GOT3 (cell line): ENCODE measurements at places on chromosomes 3 and 15.

- DNase-seq: no peak
Measured at GRCh38 chr3:9097495-9097894, 134.2 kb upstream of the RAD18 start.

- no peak for DNase-seq
Measured at GRCh38 chr15:51144021-51144532, 49.4 kb upstream of the TNFAIP8L3 start.

DNA sequence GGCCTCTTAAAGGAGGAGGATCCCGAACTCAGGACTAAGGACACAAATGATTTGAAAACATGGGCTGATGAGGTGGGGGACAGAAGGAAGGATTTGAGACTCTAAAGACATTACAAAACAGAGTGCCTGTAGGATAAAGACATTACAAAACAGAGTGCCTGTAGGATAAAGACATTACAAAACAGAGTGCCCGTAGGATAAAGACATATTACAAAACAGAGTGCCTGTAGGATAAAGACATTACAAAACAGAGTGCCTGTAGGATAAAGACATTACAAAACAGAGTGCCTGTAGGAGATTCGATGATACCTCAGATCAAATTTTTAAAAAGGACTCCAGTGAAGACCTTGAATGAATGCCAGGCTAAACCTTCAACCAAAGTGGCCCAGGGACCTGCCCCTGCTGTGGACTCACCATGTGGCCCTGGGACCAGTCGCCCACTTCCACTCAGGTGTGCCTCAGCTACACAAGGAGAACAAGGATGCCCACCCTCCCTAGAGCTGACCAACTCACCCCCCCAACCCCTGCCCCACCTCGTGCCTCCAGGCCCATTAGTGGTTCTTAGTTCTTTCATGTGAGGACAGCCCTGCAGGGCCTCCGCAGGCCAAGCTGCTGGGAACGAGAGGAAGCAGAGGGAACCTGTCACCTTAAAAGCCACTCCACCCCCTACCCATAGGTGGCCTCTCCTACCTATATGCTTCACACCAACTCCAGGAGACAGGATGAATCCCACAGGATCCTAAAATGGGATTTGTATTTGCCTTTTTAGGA, 59.8 kb downstream of the SH3BP5 start:
- no peak for DNase-seq

DNA sequence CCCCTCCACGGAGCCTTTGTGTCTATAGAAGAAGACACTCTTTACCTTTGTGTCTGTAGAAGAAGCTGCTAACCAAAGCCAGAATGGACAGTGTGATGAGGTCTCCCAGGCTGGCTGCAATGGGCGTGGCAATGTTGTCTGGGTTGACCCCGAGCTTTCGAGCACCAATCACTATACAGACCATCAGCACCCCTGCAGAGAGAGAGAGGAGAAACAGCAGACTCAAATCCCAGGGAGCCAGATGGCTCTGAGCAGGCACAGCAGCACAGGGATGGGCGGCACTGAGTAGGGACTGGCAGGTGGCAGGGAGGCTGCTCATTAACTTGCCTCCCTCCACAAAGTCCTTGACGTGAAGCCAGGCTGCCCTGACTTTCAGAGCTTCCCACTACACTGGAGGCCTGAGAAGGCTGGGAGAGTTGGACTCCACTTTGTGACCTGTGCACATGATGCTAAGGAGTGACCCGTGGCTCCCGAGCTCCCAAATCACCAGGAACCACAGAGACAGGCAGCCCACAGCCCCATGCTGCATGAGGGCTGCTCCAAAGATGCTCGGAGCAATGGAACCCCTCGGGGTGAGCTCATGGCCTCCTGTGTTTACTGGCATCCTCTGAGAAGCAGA, 53.9 kb downstream of the ROPN1B start:
- no peak for DNase-seq

DNA sequence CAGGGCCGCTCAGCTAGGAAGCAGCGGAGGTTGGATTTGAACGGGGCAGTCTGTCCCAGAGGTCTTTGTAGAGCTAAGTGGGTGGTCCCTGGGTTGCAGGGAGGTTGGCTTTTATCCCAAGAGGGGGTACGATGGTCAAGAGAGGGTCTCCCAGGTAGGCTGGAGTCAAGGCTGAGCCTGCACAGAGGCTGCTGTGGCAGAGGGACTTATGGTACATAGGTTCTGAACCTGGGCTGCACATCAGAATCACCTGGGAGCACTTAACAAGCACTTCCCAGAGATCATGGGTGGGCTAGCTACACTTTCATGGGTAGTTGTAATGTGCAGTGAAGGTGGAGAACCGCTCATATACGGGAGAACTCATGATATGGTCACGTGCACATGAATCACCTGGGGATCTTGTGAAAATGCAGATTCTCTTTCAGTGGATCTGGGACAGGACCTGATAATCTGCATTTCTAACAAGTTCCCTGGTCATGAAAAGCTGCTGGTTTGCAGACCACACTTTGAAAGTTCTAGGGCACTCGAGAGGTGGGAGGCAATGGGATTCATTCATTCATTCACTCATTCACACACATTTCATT, 2.9 kb upstream of the RASGRF1 start:
- DNase-seq: no peak

- DNase-seq: no peak
Measured at GRCh38 chr15:51726302-51727073, 11.0 kb downstream of the LYSMD2 start.

- DNase-seq: no peak
Measured at GRCh38 chr3:122295266-122296062, 29.6 kb upstream of the CSTA start.

DNA sequence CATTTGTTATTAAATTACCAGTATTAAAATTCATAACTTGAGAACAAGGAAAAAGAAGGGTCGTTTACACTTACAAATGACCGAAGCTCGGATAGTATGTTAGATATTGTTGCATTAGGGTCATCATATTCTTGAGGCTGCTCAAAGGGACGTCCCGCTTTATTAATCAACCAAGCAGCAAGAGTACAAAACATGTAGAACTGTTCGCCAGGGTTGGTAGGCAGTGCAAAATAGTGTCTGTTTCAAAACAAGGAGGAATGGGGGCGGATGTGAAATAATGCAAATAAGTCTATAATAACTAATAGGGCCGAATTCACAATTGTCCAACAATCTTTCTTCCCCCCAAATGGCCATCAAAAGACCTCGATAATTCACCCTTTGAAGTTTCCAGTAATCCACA, 2.9 kb downstream of the IFT57 start:
- no peak for DNase-seq

DNA sequence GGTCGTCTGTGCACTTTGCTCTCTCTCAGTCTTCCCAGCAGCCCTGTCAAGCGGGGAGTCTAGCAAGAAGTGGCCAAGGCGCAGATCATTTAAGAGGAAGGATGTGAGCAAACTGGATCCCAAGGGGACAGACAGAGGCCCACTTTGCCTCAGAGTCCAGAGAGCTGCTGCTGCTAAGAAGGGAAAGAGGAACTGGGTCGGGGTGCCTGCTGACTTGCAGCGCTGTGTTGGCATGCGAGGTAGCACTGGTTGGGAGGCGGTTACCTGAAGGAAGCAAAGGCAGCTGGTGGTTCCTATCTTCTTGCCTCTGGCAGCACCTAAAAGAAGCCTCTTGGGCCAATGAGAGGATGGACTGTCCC, 28.1 kb downstream of the SMAD3 start:
- DNase-seq: no peak

GRCh38 chr15:89997079-89997478, 4.0 kb upstream of the ZNF710 start:
- no peak for DNase-seq

DNA sequence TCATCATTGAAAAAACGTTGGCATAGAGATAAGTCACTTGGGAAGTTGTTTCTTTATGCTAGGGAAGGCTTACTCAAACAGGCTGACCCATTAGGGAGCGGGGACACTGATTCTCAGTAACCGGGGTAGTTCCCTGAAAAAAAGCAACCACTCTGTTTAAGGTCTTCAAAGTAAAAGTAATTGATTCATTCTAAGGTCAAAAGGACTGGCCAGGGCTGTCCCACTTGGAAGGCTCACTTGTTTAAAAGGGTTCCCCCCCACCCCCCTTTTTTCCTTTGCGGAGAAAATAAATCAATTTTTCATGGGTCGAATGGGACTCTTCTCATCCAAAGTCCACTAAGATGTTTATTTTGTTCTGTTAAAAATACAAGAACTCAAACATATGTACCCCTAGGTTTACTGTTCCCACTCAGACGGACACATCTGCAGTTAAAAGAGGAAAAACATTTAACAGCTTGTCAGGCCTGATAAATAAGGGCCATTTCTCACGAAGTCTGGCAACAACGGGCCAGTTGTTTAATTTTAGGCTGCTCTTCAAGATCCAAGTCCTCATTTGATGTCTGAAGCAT, 53.0 kb downstream of the ARHGEF3 start:
- DNase-seq: no peak

- DNase-seq: no peak
Measured at GRCh38 chr3:62233065-62233464, 140.3 kb downstream of the FEZF2 start.

DNA sequence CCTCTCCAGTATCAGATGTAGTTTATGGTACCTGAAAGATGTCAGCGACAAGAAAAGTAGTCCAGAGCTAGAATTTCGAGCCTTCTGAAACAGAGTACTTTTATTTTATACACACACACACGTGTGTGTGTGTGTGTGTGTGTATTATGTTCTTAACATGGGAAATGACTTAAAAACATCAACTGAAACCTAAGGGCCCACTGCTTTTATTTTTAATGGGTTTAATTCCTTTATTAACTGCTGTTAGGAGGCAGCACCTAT, 1.9 kb downstream of the TCF12 start:
- no peak for DNase-seq

- DNase-seq: no peak
Measured at GRCh38 chr3:187978433-187979011, 175.4 kb upstream of the LPP start.

GRCh38 chr3:112974894-112975293, at the start of gene CD200R1:
Gene CD200R1 (minus strand): TSS chr3:112975103. CDS start chr3:112974857, 246 bp downstream.
- no peak for DNase-seq

GRCh38 chr3:113606539-113607218, 74.3 kb downstream of the SIDT1 start:
- no peak for DNase-seq

DNA sequence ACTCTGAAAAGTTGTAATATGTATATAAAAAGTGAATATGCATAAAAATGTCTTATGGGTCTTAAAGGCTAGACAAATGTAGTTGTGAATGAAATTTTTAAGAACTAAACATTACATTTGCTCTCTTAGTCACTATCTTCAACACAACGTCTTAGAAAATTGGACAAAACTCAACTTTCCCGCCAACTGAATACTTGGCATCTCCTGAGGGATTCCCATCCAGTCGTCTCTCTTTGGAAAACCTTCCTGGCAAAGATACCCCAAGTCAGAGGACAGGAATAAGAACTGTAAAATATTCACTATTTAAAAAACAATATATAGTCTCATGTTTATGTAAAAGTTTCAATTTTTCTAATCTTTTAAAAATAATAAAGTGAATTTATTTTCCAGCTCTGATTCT, 354.8 kb downstream of the GRM7 start:
- no peak for DNase-seq

- no peak for DNase-seq
Measured at GRCh38 chr3:4394048-4394447, 73.0 kb downstream of the SUMF1 start.

- DNase-seq: no peak
Measured at GRCh38 chr3:64668582-64669510, 19.0 kb downstream of the ADAMTS9 start.

DNA sequence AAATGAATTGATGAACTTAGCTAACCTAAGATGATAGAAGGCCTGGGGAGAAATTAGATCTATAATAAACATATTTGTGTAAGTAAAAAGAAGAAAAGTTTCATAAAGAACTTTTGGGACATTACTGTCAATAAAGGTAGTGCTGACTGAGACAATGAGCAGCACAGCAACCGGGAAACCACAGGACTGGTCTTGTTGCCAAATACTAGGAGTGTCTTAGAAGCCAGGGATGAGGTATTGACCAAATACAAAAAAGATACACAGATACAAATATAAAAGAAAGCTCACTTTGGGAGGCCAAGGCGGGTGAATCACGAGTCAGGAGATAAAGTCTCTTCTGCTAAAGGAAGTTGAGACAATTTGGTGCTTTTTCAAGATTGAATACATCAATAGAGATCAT, 362.4 kb upstream of the ZNF385D start:
- no peak for DNase-seq

GRCh38 chr3:163364717-163365116, 1713.6 kb downstream of the SI start:
- no peak for DNase-seq

GRCh38 chr3:122519693-122520092, 5.0 kb upstream of the KPNA1 start:
- no peak for DNase-seq

GRCh38 chr15:62766599-62766998, 275.9 kb upstream of the TPM1 start:
- DNase-seq: no peak

- DNase-seq: no peak
Measured at GRCh38 chr3:175670557-175670956, 811.4 kb downstream of the NAALADL2 start.

DNA sequence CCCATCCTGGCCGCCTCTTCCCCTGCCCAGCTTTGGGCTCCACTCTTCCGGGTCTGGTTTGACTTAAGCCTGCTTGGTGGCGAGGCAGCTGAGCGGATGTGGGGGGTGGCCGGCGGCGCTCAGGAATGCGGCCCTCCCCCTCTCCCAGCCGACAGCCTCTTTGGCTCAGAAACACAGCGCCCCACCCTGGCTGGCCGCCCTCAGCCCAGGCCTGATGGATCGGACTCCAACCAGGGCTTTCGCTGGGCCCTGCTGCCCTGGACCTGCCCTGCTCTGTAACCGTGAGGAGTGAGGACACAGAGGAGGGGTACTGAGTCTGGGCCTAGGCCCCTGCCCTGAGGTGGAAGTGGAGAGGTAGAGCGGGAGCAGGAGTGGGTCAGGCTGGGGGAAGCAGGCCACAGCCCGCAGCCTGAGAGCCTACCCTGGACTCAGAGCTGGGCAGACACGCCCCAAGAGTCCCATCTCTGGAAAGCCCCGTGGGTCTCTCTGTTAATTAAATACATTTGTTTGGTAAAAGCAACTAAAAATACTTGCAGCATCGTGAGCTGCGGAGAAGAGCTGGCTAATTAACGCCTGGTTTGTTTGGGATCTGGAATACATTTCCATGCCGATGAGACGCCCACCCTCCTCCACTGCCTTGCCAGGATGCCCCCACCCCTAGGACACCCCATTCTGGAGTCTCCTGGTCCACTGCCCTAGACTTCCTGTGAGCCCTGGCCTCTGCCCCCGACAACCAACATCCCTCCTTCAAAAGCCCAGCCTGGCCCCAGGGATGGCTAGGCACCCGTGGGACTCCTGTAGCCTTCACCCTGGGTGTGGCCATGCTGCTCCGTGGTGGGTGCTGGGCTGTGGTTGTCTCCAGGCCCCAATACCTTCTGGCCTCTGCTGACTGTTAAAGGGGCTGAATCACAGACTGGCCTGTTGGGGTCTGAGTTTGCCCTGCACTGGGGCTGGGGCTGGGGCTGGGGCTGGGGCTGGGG, 19.6 kb downstream of the PLXNA1 start:
- DNase-seq: no peak

DNA sequence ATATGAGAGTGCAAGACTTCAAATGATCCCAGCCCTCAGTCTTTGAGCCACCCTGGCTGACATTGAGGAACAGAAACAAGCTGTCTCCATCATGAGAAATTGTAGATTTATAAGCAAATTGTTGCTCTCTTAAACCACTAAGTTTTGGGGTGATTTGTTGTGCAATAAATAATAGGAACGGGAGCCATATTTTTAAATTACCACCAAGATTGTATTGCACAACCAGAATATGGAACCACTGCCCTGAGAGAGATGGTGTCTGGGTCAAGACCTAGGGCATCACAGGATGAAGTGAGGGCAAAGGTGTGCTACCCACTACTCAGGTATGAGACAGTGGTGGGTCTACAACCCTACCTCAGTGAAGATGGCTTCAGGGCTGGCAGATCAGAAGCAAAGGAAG, 2.3 kb upstream of the CFAP92 start:
- DNase-seq: no peak

- DNase-seq: no peak
Measured at GRCh38 chr3:14576163-14576562, 36.0 kb upstream of the GRIP2 start.
